GM04504 (cell line): ENCODE measurements at places on chromosomes 7 and 10.

DNA sequence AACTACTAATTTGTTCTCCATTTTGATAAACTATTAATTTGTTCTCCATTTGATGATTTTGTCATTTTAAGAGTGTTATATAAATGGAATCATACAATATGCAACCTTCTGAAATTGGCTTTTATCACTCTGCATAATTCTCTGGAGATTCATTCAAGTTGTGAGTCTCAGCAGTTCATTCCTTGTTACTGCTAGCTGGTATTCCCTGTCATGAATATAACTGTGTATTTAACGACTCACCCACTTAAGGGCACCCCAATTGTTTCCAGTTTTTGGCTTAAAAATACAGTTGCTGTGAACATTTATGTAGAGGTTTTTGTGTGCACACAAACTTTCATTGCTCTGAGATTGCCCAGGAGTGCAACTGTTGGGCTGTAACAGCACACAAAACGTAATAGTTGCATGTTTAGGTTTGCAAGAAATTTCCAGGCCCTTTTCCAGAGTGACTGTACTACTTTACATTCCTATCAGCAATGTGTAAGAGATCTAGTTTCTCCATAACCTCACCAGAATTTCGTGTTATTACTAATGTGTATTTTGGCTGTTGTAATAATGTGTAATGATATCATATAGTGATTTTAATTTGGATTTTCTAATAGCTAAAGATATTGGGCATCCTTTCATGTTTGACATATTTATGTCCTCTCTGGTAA lies 153.2 kb upstream of the ADCY1 start:
- peak; percentile 17 for DNase-seq

- no peak for DNase-seq
Observed at GRCh38 chr7:112152186-112152585, 54.0 kb downstream of the DOCK4 start.

GRCh38 chr10:128537834-128538330 lies 411.7 kb upstream of the MKI67 start:
- DNase-seq: no peak

DNA sequence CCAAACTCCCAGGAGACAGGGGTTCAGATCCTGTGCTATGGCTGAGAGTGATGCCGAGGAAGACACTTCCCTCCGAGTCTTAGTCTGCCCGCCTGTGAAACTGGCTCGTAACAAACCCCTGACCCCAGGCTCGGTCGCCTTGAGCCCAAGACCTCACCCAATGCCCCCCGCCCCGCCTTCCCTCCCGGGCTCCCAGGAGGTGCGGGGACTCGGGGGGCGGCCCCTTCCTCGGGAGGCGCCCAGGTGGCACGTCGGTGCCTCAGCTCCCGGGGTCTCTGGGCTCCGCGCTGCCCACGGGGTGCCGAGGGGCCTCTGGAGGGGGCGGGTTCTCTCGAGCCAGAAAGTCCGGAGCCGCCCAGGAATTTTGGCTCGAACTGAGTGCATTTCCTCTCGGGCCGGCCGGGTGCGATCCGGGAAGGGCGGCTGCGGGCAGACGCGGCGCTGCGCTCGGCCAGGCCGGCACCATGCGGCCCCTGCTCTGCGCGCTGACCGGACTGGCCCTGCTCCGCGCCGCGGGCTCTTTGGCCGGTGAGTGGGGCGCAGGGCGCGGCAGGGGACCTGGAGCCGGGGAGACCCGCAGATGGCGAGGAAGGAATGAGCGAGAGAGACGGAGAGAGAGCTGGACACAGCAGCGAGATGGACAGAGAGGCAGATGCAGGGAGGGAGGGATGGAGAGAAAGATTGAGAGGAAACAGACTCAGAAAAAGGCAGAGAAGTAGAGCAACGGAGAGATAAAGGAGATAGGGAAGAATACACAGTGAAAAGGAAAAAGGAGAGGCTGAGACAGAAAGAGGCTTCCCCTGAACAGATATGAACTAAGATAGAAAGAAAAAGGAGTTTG lies at the start of gene PLAC9:
Gene PLAC9 (plus strand): TSS at position 432 of the 841 bp plus-strand sequence. CDS start 33 bp downstream, at position 465.
- DNase-seq: no peak

- no peak for DNase-seq
Observed at GRCh38 chr7:28483112-28483511, 70.8 kb downstream of the CREB5 start.

DNA sequence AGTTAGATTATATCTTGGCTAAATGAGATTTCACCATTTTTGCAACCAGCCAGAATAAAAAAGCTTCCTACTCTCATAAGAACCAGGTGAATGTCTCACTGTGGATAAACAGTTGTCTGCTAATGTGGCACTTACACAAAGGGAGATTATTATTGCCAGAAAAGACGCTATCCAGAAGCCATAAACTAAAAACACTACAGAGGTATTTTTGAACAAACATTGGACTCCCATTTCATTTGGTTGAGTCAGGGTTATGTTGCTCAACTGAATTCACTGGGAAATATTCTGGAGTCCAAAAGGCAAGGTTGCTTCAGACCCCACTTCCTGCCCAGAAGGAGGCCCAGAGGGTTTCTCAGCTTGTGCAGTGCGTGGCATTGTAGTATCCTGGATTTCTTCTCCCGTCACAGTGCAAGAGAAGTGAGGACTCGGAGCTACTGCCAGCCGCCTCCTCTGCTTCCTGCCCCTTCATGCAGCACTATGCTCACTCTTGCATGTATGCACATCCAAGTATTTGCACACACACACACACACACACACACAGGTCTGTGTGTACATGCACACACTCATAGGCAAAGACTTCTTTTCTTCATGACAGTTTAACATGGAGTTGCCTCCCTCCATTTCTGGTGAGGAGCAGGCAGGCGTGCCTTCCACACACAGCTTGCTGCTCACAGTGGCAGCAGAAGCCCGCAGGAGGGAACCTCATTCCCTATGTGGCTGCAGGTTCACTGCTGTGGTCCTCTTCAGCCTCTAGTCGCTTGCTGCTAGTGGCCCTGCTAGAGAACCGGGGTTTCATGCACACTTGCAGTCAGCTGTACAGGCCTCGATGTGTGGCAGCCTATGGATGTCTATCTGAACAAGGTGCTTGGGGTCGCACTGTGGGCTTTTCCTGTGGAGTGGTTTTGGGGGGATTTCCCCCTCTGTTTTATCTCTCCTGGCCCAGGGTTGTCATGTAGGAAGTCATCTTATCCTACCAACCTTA lies 10.1 kb downstream of the DENND10 start:
- DNase-seq: peak; percentile 90

DNA sequence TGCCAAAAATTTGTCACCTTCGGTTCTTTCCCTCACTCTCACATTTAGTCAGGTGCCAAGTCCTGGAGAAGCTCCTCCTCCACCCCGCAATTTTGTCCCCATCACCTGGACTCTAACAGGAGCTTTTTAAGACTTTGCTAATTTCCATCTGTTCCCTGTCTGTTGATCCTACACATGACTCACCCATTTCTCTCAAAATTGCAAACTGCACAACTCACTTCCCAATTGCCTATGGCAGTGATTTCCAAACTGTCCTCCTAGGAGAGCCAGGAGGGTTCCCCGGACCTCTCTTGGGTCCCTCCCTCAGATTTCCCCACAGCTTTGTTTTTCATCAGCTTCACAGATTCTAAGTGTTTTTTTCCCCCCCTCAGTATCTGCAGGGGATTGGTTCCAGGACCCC lies 120.3 kb downstream of the WNT2 start:
- DNase-seq: no peak

GRCh38 chr7:26437003-26437532 lies 145.4 kb downstream of the SNX10 start:
- no peak for DNase-seq

GRCh38 chr10:103847909-103848468 lies 7.4 kb downstream of the SH3PXD2A start:
- no peak for DNase-seq

GRCh38 chr10:61592581-61592980 lies 70.1 kb upstream of the CABCOCO1 start:
- no peak for DNase-seq

GRCh38 chr7:887488-887820 lies 11.1 kb downstream of the GET4 start:
- no peak for DNase-seq

- no peak for DNase-seq
Observed at GRCh38 chr7:105191331-105191730, 177.3 kb downstream of the KMT2E start.

DNA sequence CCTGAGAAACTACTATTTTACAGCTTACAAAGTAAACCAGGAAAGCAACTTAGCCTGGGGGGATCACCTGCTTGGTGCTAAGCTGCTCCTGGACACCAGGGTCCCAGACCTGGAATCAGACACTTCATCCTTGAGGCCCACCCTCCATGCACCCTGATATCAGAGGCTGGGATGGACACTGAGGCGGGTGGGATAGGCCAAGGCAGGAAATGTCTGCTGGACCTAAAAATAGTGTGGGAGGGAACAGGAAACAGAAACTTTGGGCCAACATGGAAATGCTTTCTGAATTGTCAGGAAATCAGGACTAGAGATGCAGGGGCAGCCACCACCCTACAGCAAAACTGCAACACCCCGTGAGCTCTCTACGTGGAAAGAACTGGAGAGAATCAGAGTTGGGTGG lies 101.5 kb upstream of the PODXL start:
- DNase-seq: no peak

DNA sequence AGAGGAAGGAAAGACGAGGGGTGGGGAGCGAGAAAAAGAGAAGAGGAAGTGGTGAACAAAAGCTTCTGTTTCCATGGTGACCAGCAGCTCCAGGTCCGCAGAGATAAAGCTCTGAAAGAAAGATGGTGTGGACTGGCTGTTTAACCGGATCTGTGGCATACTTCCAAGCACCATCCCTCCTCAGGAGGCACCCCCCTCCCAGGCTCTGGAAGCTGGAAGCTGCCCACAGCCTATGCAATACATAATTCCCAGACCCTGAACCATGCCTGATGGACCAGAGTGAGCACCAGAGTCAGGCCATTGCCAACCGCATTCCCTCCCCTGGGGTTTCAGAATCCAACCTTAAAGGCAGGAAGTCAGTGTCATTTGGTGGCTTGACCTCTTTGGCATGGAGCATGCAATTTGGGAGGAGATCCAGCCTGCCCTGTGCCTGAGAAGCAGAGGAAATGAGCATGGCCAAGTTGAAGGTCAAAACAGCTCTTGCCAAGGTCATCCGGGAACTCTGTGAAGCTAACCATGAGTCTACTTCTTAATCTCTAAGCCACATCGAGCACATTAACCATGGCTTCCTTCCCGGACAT lies 22.2 kb upstream of the CPXM2 start:
- no peak for DNase-seq

- DNase-seq: no peak
Observed at GRCh38 chr10:101151395-101151794, 20.3 kb downstream of the TLX1 start.

DNA sequence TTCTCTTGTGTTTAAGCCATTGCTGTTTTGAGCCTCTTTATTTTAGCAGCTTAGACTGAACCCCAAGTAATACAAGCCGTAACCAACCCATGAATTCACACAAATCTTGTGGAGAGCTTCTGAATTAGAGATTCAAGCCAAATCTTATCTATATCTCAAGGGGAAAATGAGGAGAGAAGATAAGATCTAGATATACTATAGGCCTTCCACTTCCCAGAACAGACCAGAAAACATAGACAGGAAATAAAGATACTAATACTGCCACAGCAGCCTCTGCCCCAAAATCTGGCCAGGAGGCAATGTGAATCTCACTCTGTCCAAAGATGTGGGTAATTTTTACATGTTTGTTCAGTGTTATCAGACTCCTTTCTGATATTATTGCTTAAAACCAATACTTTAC lies 307.2 kb downstream of the PTEN start:
- no peak for DNase-seq

DNA sequence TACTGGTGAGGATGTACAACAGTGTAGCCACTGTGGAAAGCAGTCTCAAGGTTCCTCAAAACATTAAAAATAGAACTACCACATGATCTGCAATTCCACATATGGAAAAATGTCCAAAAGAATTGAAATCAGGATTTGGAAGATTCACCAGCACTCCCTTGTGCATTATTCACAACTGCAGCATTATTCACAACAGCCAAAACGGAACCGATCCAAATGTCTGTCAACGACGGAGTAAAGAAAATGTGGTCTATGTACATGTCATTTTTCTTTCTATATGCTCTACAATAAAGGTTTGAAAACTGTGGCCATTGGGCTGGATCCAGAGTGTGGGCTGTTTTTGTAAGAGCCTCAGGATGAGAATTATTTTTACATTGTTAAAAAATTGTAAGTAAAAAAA lies 1206.1 kb upstream of the CELF2 start:
- DNase-seq: no peak

GRCh38 chr10:1968257-1969033 lies 231.1 kb upstream of the ADARB2 start:
- DNase-seq: no peak

- no peak for DNase-seq
Observed at GRCh38 chr7:100493476-100494264, 9.9 kb downstream of the NYAP1 start.

- no peak for DNase-seq
Observed at GRCh38 chr7:93897680-93898079, 7.1 kb upstream of the TFPI2 start.

- DNase-seq: no peak
Observed at GRCh38 chr7:27964820-27965219, 215.8 kb downstream of the JAZF1 start.

DNA sequence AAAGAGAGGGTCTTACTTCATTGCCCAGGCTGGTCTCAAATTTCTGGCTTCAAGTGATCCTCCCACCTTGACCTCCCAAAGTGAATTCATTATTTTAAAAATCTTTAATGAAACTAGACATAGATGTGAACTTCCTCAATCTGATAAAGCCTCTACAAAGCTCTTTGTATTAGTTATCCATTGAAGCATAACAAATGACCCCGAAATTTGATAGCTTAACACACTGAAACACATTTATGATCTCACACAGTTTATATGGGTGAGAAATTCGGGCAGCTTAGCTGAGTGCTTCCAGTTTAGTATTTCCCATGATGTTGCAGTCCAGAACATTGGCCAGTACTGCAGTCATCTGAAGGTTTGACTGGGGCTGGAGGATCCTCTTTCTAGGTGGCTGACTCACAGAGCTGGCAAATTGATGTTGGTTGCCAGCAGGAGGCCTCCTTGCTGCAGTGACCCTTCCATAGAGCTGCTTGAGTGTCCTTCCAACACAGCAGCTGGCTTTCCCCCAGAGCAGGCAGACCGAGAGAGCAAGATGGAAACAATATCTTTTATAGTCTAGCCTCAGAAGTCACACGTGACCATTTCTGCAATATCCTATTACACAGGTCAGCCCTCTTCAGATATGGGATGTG lies 16.6 kb upstream of the WNT8B start:
- DNase-seq: no peak

- DNase-seq: no peak
Observed at GRCh38 chr7:122403113-122403512, 98.6 kb upstream of the FEZF1 start.

DNA sequence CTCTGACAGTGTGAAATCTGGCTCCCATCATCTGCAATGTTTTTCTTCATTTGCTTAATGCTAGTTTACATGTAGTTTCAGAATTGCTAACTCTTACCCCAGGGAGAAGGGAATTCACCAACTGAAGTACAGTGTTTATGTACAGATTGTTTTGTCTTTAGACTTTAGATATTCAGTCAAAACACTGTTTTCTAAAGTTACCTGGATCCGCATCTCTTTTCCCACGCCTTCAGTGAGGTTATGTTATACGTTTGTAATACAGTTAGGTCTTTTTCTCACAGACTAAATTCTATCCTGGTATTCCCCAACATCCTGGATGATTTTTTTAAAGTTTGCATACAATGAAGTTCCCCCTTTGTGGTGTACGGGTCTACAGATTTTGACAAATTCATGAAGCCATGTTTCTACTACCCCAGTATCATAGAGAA lies 3.2 kb upstream of the LYZL1 start:
- DNase-seq: no peak
